Amygdala (tissue), 56 donors: ENCODE measurements at places on chromosomes 1 and 21.

GRCh38 chr1:71167505-71167904 is 86.7 kb upstream of the ZRANB2 start:
- no peak for DNase-seq

DNA sequence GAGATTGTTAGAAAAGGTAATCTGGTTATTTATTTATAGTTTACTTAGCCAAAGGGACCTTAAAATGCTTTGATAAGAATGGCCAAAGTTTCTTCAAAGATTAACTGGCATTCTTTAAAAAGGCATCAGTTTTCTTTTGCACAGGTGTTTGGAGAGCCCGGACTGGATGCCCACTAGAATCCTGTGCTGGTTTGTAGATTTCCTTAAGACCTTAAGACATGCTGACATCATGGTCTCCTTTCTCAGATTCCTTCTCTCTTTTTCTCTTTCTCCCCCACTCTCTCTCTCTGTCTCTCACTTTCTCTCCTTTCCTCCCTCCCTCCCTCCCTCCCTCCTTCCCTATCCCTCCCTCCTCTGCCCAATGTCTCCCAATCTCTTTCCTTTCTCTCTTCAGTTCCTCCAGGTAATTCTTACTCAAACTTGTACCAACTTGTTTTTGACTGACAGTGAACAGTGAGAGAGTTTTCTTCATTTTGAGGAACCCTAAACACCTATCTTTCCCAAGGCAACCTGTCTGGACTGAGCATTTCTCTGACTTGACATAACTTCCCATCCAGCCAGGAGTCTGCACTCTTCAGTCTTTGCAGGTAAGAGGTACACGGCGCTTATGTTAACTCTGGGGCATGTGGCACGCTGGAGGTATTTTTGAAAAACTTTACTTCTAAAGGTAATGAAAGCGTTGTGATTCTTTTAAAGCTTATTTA is at the start of gene KCNJ15:
Gene KCNJ15 (plus strand): TSS at position 393 of the 704 bp plus-strand sequence. CDS start 42,271 bp downstream, outside the sequence.
- no peak for DNase-seq

DNA sequence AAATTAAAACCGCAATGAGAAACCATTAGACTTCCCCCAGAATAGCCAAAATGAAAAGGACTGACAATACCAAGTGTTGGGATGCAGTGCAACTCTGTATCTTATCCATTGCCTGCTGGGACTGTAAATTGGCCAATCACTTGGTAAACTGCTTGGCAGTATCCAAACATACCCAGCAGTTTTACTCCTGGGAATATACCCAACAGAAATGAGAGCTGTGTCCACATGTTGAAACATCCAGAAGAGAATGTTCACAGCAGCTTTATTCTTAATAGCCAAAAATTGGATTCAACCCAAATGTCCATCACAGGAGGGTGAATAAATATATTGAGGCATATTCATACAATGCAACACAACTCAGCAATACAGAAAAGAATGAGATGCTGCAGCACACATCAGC is 13.7 kb upstream of the FAM20B start:
- DNase-seq, result no peak

- DNase-seq, result no peak
These were observed 104.4 kb downstream of the OMA1 start for GRCh38 chr1:58442114-58442513.

- no peak for DNase-seq
These were observed 134.8 kb downstream of the PBX1 start for GRCh38 chr1:164693564-164694359.

- DNase-seq, result no peak
These were observed 24.7 kb downstream of the CASZ1 start for GRCh38 chr1:10771789-10772188.

DNA sequence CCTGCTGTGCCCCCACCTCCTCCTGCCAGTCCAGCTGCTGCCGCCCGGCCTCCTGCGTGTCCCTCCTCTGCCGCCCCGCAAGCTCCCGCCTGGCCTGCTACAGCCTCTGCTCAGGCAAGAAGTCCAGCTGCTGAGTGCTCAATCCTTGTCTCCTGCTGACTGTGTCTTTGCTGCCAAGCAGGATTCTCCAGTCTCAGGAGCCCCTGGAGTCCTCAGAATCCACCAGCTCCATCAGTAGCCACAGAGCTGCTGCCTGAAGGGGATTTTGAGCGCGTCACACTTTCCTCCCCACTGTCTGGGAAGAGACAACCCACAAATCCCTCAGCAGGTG is 973 bp downstream of the KRTAP10-11 start:
- DNase-seq, result no peak
